ENCODE measurements at places on chromosomes 4 and X.

DNA sequence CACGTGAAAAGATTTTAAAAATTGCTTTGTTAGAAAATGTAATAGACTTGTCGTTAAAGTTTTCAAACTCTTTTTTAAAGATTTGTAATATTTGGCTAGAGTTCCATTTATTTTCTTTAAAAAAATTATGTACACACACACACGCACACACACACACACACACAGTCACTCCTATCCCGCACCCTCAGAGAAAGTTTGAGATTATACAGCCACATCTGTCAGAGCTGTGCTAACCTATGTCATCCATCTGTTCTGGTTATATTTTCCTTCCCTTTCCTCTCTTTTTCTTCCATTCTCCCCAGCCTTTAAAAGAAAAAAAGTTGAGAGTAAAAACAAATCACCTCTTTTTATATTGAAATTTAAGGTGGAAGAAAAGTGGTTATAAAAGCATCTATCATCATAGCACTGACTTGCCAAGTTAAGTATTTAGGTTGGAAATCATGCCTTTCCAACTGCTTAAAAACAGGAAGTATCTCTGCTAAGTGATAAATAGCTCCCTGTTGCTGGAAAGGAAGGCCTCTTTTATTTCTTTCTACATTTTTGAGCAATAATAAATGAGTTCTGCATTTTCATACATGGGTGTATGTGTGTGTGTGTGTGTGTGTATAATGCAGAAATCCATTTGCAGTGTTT is 163.3 kb upstream of the SPRY1 start:
- no peak for DNase-seq

DNA sequence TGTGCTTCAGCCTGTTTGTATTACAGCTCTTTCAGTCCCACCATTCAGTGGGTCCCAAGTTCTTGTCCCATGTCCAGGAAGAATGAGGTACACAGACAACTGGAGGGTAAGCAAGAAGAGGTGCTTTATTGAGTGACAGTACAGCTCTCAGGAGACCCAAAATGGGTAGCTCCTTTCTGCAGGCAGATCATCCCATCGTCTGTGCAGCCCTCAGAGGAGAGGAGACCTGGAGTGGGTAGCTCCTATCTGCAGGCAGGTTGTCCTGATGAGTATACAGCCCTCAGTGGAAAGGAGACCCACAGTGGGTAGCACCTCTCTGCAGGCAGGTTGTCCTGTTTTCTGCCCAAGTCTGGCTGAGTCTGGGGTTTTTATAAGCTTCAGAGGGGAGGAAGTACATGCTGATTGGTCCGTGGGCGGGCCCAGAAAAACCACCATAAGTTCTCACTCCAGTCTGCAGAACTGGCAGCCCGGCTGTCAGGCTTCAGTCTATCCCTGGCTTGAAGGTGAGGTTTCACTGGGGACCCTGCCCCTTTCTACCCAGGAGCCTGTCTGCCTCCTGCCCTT is 18.0 kb downstream of the GRK4 start:
- DNase-seq = no peak

DNA sequence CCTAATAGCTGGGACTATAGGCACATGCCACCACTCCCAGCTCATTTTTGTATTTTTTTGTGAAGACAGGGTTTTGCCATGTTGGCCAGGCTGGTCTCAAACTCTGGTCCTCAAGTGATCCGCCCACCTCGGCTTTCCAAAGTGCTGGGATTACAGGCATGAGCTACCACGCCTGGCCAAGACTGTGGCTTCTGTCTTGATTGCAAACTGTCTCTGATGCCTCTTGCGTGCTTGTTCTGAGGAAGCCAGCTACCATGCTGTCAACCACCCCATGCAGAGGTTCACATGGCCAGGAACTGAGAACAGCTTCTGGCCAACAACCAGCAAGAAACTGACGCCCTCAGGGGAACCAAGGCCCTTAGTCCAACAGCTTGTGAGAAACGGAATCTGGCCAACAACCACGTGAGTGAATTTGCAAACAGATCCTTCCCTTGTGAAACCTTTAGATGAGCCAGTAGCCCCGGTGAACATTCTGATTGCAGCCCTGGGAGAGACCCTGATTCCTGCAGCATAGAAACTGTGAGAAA is 71.2 kb downstream of the SUPT20HL2 start:
- no peak for DNase-seq

- DNase-seq = no peak
Observed at GRCh38 chr4:99875071-99875470, 19.2 kb downstream of the LAMTOR3 start.

DNA sequence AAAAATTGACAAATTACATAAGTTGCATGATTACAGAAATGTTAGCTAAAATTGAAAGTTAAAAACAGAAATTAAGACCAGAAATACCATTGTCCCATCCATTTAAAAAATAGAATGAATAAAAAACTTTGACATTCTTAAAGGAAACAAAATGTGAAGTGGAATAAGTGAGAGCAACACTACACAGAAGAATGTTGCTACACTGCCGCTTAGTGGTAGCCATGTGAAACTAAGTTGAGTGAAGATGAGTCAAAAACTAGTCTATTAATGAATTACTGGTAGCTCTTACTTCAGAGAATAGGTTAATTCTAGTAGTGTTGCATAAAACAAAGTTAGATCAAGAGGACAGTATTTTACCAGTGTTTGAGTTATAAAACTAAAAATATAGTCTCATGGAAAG is 571.0 kb upstream of the KLHL4 start:
- peak; percentile 10 for DNase-seq
